Activated T-helper 9 cell treated with anti-CD3 and anti-CD28 coated beads, Interleukin-2, amount 50 U/mL, for 16 hours (primary cell): ENCODE measurements at places on chromosomes 2 and 18.
A peak's percentile ranks its signal among the peaks of the same experiment; 100 is the strongest.

DNA sequence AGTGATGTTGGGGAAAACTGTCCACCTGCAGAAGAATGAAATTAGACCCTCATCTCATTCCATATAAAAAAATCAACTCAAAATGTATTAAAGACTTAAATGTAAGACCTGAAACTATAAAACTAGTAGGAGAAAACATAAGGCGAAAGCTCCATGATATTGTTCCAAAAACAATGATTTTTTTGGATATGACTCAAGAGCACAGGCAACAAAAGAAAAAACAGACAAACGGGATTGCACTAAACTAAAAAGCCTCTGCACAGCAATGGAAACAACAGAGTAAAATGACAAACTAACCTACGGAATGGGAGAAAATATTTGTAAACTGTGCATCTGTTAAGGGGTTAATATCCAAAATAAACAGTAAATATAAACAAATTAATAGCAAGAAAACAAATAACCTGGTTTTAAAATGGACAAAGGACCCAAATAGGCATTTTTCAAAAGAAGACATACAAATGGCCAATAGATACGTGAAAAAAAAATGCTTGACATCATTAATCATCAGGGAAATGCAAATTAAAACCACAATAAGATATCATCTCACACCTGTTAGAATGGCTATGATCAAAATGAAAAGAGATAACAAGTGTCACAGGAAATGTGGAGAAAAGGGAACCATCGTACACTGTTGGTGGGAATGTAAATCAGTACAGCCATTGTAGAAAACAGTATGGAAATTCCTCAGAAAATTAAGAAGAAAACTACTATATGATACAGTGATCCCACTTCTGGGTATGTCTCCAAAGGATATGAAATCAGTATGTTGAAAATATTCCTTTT, 26.6 kb downstream of the LRRFIP1 start:
- no peak for DNase-seq

GRCh38 chr2:120345608-120346007, 328 bp upstream of the INHBB start:
- DNase-seq: no peak

DNA sequence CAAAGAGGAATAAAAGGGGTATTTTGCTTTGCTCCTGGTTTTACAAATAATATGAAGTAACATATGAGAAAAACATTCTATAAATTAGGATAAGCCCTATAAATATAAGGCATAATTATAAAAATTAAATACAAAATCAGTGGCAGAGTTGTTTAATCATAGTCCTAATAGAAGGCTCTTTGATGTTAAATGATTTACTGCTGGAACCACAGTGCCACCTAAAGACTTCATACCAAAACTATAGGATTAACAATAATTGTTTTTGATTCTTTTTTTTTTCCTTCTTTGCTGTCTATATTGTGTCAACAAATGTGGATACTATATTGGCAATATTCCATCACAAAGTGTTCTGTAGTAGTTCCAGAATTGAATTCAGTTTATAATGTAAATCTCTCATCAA, 837.7 kb upstream of the SLC39A10 start:
- no peak for DNase-seq

GRCh38 chr2:208361077-208361441, 45.5 kb upstream of the PTH2R start:
- no peak for DNase-seq

GRCh38 chr18:38427736-38428135, 862.1 kb upstream of the CELF4 start:
- DNase-seq: no peak

GRCh38 chr2:48145845-48146452, 239.7 kb upstream of the FBXO11 start:
- no peak for DNase-seq

DNA sequence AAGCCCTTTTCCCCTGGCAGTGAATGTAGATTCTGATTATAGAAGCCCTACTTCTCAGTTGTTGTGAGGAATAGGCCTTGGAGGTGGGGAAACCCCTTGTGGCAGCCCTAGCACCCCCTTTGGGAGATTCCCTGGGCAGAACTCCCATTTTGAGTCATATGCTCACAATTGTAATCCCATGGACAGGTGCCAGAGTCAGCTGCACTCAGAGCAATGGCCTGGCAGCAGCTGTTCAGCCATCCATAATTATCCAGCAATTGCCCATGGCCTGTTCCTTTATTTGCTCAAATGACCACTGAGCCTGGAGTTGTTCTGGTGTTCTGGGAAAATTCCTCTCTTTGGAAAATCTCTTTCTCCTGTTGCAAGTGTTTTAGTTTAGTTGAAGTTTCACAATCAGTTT, 71.7 kb downstream of the PTRHD1 start:
- DNase-seq: no peak

GRCh38 chr2:182951948-182952663, 85.7 kb upstream of the FRZB start:
- DNase-seq: no peak

DNA sequence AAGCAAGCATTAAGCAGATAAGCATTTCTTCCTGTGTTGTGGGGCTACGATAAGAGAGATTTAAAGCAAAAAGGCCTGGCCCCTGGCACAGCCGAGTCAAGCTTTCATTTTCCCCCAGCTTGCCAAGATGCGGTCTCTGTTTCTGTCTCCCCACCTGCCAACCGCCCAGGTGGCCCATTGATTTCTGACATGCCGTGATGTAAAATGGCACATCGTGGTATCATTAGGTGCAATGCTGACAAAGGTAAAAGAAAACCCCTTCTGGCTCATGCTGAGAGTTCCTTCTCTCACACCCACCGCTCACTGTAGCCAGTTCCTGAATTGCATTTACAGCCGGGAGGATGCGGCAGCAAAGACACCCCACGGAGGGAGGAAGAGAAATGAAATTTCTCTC, 62.8 kb downstream of the BOD1L2 start:
- no peak for DNase-seq

- DNase-seq: no peak
Measured at GRCh38 chr2:199727801-199728200, 123.2 kb downstream of the FTCDNL1 start.

DNA sequence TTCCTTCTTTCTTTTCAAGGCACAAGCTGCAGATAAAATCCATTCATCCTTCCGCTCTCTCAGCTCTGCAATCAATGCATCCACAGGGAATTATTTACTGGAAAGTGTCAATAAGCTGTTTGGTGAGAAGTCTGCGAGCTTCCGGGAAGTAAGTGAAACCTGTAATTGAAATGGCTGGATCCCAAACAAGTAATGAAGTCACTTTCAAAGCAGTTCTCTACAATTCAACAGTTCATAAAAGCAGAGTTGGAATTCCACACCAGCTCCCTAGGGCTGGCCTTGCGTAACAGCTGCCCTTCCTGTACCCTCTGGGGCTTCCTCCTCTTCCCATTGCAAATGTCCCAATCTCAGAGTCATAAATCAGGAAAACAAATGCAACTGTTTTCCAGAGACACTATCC, 9.6 kb downstream of the SERPINB2 start:
- DNase-seq: no peak

GRCh38 chr2:1686784-1687105, 57.6 kb downstream of the PXDN start:
- no peak for DNase-seq

GRCh38 chr2:222241128-222241870, 57.5 kb downstream of the PAX3 start:
- DNase-seq: no peak

GRCh38 chr2:46447649-46448048, 31.7 kb upstream of the TMEM247 start:
- no peak for DNase-seq

- DNase-seq: no peak
Measured at GRCh38 chr2:203909261-203909967, 27.1 kb upstream of the ICOS start.

- peak; percentile 51 for DNase-seq
Measured at GRCh38 chr2:65055422-65056214, 598 bp upstream of the CEP68 start.

GRCh38 chr2:30136764-30137444, 9.9 kb upstream of the YPEL5 start:
- DNase-seq: no peak

GRCh38 chr2:74507926-74508520, 528 bp upstream of the PCGF1 start:
- DNase-seq: no peak

DNA sequence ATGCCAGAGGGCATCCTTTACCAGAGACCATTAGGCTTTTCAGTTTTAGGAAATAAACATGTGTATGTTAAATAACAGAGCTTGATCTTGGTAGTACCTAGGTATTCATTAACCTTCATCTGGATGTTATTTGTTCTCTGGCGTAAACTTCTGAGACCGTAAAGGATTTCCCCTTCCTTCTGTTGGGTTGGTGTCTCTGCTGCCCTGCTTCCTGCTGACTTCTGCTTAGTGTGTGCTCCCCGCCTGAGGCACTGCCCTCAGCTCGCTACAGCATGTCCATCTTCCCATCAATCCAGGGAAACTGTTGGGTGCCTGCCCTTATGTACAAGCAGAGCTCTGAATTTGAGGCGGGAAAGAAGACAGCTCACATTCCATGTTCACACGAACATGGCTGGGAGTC, 177.9 kb downstream of the TPGS2 start:
- no peak for DNase-seq

DNA sequence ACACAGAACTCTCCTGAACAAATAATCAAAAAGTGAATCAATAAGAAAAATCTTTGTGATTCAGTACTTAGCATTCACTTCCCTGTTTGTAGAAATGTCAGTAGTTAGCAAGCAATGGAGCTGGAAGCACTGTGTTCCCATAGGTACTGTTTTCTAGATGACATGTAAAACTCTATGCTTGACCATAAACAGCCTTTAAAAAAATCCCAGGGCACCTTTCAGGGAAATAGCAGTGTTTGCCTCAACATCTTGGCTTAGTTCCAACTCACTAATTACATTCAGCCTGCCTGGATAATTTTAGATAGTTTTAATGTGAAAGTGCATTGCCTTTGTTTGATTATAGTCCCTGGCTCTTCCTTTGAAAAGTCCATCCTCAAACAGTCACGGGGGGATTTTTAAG, 721.8 kb downstream of the ERBB4 start:
- no peak for DNase-seq

- peak; percentile 21 for DNase-seq
Measured at GRCh38 chr2:230824406-230824978, 40.2 kb upstream of the ITM2C start.

- DNase-seq: no peak
Measured at GRCh38 chr2:201470821-201471731, 19.5 kb downstream of the STRADB start.

DNA sequence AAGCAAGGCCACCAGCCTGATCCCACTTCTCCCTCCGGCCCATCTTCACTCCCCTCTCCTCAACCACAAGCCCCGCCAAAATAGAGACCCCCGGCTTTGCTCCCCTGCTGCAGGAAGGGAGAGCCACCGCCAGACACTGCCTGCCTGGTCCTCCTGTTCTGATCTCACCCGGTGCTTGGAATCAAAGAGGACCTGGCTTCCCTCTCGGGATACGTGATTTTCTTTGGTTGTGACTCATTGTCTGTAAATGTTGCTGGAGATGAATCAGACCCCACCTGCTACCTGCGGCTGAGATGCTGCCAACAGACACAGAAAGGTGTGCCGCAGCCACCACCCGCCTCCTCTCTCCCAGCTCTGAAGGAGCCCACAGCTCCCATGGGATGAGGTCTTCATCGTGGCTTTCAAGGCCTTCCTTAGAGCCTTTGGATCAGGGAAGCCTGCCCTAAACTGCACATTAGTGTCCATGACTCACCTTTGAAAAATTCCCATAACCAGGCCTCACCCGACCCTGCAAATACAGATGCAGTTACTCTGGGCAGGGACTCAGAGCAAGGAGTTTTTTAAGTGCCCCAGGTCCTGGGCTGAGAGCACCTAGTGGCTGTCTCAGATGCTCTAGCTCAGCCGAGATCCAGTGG, 79.4 kb upstream of the ZNF532 start:
- no peak for DNase-seq

DNA sequence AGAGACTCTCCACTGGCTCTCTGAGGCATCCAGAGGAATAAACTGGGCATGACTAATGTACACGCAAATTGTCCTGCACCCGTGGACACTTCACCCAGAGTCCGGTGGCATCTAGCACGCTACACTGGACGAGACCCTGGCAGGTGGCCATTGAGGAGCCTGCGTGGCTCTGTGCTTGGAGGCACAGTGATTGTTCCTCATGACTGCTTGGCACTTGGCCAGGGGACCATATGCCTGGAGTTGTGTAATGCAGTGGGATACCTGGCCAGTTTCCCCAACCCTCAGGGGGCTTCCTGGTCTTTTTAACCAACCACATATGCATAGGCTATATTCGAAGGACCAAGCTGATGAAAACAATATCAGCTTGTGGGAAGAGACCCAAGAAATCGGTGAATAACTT, 66.6 kb downstream of the MTCL1 start:
- no peak for DNase-seq

- DNase-seq: no peak
Measured at GRCh38 chr2:27249159-27249890, 13.5 kb downstream of the SLC30A3 start.

DNA sequence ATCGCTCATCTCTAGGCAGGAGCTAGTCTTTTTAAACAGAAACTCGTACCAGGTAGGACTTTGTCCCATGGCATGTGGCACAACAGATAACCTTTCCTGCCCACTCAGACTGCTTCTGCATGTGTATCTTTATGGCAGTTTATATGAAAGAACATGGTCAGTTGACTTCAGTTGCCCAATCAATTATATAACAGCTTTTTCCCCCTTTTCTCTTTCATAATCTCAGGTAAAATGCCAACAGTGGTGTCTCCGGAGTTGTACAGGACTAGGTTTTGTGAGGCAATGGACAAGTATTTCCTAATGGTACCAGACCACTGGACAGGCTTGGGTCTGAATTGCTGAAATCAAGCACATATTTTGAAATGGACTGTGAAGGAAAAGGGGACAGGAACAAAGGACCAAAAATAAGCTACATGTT, 51.6 kb upstream of the PTH2R start:
- DNase-seq: no peak

GRCh38 chr2:20425371-20425881, 21.4 kb upstream of the RHOB start:
- no peak for DNase-seq

DNA sequence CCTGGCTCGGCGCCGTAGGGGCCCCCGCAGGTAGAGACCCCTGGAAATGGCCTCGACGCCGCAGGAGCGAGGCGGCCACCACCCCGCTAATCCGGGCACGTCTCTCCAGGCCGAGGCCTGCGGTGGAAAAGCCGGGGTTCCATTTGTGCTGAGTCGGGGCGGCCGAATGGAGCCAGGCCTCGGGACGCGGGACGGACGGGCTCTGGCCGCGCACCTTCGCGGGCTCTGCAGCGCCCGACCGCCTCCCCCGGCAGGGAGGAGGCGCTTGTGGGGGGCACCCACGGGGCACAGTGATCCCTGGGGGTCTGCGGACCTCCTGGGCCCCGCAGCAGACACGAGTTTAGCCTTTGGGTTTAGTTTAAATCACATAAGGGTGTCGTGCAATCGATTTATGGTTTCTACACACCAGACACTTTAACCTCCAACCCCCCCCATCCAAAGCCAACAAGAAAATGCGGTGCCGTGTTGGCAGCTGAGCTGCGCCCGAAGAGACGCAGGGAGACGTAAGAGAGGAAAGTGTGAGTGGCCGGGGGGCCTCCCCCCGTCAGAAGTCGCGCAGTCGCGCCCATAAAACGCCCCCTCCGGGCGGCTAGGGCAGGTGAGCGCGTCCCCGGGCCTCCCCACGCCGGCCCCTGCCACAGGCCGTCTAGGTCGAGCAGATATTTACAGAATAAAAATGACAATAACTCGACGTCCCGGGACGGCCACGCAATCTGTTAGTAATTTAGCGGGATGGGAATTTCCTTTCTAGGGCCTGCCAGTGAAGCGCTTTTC, 1.0 kb upstream of the NFATC1 start:
- peak; percentile 66 for DNase-seq

- no peak for DNase-seq
Measured at GRCh38 chr2:189142893-189143759, 36.4 kb downstream of the COL5A2 start.
